ENCODE measurements at places on chromosomes 1 and 21.

DNA sequence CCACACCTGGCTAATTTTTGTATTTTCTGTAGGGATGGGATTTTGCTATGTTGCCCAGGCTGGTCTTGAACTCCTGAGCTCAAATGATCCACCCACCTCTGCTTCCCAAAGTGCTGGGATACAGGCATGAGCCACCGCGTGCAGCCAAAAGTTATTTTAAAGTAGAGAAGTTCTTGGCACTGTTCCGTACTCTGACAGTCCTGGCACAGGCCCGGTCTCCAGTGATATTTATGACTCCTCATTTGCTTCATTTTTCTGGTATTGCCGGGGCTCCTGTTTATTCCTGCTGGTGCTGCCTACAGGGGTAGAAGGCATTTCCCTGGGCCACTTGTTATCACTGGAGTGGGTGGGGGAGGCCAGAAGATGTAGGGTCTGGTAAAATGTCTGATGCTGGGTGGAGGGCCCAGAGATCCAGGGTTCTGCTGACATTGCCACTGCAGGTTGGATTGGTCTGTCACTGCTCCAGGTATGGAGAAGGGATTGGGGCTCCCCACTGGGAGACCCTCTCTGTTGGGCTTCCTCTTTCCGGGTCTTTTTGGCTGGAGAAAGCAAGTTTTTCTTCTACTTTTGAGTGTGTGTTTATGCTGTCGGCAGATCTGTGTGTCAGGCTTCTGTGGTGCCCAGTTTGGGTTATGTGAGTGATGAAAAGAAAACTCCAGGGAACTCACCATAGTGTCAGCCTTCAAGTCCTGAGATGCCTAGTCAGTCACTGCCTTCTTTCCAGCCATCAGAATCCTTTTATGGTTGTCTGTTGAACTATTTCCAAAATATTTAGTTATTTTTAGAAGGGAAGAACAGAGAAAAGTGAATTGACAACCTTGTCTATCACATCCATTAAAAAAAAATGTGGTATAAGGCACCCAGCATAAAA is 4.5 kb downstream of the MROH7 start:
- no peak for DNase-seq

GRCh38 chr1:156146020-156146768 is 7.2 kb upstream of the SEMA4A start:
- DNase-seq, result peak; percentile 87

- peak; percentile 86 for DNase-seq
These were observed 9.1 kb downstream of the IFI6 start for GRCh38 chr1:27662707-27663393.

DNA sequence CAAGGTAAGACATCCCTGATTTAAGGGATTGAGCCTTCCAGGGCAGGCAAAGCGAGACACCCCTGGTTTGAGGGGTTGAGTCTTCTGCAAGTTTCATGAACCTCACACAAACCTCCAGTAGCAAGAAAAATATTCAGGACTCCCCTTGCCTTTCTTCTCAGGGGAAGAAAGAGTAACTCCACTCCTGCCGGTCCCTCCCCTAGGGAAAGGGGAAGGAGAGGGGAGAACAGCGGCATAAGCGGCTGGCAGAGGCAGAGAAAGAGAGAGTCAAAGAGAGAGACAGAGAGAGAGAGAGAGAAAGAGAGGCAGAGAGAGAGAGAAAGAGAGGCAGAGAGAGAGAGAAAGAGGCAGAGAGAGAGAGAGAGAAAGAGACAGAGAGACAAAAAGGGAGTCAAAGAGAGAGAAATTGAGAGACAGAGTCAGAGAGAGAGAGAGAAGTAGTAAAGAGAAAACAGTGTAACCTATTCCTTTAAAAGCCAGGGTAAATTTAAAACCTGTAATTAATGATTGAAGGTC is 29.5 kb upstream of the CBR3 start:
- no peak for DNase-seq

DNA sequence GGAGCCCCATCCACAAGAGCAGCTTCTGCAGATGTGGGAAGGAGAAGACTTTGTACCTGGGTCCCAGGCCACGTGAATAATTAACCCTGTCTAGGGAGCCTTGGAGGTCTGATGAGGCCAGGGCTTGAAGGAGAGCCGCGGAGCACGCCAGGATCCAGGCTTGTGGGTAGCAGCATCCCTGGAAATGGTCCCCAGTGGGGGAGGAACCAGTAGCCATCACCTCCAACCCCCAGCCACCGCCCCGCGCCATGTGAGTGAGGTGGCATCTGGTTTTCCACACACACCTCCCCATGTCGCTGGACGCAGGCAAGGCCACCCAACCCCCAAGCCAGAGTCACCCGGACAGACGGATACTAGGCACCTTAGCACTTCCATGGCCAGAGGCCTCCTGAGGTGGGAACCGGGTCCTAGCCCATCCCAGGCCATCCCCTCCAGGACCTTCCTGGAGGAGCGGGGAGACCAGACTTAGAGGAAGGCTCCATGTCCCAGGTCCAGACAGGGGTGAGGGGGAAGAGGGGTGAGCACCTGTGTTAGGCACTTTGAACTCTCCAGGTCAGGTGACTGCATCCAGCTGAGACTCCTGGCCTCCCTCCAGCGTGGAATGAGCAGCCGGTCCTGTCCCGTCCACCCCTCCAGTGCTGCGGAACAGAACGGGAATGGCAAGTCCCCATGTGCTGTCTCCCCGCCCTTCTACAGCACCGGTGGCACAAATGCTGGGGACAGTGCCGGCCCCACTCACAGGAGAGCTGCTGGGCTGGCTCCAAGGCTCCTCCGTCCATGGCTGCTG is 53.2 kb downstream of the RIPK4 start:
- DNase-seq, result no peak

GRCh38 chr1:1943834-1944570 is 24.9 kb upstream of the TMEM52 start:
- DNase-seq, result no peak

Data from left hindlimb (tissue), 1 donor.